OCI-M1 (cell line): ENCODE measurements at places on chromosomes 13 and 19.

GRCh38 chr13:73778242-73778864, 355.9 kb downstream of the KLF12 start:
- no peak for DNase-seq

DNA sequence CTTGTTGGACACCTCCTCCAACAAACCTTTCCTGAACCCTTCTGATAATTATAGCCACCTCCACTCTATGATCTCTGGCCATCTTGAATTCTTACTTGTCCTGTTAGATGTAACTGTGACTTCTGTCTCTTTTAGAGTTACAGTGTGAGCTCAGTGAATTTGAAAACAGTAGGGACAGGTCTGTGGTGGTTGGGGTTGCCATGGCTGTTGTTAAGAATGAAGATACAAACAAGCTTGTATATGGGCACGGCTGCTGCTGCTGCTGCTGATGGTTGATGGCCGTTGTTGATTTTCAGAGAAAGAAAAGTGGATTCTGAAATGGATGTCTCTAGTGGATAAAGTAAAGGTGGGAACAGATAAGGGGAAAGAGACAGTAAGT, 101.5 kb downstream of the STARD13 start:
- no peak for DNase-seq

- DNase-seq = no peak
Measured at GRCh38 chr19:19627621-19628500, at the start of gene LPAR2. Gene LPAR2, minus strand, starts transcription at chr19:19628220. Its CDS starts 945 bp downstream, at chr19:19627275.

GRCh38 chr19:19181488-19181998, 10.4 kb downstream of the BORCS8 start:
- DNase-seq = no peak

DNA sequence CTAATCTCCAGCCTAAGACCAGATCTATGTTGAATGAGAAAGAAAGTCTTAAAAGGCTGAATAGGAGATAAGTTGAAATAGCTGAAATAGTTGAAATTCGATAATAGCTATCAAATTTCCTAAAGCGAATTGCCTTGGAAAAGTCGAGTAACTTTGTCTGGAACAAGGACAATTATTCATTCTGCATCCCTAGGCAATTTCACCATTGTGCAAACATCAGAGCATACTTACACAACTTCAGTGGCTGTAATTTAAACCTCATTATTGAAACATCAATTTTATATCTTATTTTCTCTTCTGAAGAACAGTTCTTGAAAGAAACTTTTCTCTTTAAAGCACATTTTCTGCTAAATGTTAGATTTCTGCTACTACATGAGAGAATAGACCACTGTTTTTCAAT, 13.6 kb downstream of the TNFSF13B start:
- DNase-seq = no peak

GRCh38 chr13:50171590-50172282, 156.5 kb downstream of the KCNRG start:
- no peak for DNase-seq

GRCh38 chr13:37382146-37382545, 216.4 kb downstream of the POSTN start:
- no peak for DNase-seq

DNA sequence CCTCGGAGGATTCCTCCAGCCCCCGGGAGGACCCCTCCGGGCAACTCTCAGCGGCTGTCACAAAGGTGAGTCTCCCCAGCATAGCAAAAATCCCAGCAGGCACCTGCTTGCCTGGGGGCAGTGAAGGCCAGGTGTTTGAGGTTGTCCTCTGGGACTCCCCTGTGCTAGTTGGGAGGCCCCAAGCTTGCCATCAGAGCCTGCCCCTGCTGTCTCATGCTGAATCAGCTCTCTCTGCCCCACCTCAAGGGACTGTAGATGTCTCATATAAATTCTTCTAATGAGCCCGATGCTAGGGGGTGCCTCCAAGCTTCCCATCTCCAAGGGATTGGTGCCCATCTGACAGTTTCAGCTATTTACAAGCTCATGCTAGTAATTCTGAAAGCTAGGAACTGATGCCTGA, 53.6 kb downstream of the NWD1 start:
- no peak for DNase-seq

DNA sequence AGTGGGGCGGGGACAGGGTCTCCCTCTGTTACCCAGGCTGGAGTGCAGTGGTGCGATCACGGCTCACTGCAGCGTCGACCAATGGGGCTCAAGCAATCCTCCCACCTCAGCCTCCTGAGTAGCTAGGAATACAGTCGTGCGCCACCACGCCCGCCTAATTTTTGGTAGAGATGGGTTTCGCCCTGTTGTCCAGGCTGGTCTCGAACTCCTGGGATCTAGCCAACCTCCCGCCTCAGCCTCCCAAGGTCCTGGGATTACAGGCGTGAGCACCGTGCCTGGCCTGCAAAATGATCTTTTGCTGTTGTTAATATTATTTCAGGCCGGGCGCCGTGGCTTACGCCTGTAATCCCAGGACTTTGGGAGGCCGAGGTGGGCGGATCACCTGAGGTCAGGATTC, 621 bp upstream of the TGDS start:
- no peak for DNase-seq

GRCh38 chr13:112142401-112142930, 75.5 kb downstream of the SOX1 start:
- no peak for DNase-seq

DNA sequence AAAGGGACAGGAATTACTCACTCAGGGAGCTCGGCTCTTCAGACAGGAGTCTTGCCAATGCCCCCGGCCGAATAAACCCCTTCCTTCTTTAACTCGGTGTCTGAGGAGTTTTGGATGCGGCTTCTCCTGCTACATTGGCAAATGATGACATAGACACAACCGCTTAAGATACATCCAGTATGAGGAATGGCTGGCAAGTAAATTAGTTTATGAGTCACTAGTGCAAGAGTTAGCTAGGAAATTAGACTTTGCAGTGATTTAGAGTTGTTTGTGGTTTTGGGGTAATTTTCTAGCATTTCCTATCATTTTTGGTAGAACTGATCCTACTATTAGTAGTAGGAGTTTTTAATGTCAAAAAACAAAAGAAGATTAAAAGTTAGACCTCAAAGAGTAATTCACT, 166.2 kb downstream of the SLITRK1 start:
- no peak for DNase-seq

DNA sequence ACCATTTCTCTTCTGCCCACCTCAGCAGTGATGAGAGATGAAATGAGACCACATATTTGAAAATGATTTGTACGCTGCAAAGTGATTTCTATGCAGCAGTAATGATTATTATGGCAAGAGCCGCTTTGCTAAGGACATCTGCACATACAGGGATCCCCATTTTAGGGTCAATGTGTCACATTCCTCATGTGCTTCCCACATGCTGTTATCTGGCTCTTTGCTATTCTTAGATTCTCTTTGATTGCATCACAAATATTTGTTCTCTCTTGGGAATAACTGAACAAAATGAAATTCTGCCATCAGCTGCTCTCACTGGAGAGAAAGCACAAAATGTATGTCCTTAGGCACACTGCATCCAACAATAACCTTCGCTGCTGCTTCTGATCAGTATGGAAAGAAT, 209.5 kb upstream of the IPO5 start:
- DNase-seq = no peak

DNA sequence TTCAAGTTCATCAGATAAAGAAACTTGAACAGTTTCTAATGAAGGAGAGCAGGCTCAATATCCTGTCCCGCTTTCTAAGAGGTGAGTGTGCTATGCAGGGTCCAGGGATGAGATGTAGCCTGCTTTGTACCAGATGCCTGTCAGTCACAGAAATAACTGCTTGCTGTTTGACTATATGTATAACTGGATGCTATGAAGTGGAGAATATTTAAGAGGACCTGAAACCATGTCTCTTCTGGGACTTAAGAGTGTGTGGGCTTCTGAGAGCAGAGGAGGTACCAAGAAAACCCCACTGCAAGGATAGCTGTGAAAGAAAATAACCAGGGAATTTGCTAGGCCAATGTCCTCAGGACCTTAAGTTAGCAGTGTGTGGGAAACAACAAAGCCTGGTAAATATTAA, 246.3 kb upstream of the RFC3 start:
- no peak for DNase-seq

- DNase-seq = peak; percentile 92
Measured at GRCh38 chr19:49533551-49534488, 6.0 kb downstream of the RCN3 start.

DNA sequence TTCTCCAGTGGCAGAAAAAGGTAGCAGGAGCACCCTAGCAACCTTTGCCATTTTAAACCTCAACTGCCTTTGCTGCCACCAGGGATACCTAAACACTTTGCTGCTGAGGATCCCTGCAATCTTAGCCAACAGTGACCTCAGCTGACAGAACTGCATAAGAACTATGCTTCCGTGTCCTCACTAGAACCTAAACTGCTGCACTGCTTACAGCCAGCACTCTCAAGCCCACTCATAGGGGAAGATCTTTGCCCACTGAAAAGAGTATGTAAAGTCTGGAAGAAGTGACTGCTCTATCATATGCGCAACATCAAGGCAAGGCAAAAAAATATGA, 270.0 kb upstream of the PCDH20 start:
- DNase-seq = peak; percentile 49

GRCh38 chr19:50803633-50804419, 13.6 kb downstream of the ACP4 start:
- peak; percentile 36 for DNase-seq

DNA sequence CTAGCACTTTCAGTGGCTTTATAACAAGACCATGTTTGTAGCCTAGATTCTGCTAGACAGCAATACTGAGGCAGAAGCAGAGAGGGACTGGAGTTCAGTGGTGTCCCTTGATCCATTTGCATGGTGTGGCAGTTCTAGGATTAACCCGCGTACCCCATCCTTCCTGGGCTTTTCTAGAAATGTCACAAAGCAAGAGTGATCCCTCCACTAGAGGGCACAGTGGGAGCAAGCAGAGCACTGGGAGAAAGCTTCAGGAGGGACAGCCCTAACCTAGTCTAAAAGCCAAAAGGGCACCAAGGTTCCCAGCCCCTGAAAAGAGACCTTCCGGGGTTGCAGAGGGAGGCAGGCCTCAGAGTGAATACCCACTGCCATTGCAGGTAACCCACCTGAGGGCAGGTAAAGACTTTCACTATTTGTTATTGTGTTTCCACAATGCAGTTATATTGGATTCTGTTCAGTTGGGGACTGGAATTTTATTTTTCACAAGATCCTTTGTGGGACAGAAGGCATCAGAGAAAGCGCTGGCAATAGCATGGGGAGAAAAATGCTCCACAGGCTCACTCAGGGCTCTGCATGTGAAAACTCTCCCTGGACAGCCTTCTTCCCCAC, 170.6 kb downstream of the FLT1 start:
- DNase-seq = peak; percentile 64

- DNase-seq = no peak
Measured at GRCh38 chr13:97057176-97057575, 62.9 kb upstream of the OXGR1 start.

DNA sequence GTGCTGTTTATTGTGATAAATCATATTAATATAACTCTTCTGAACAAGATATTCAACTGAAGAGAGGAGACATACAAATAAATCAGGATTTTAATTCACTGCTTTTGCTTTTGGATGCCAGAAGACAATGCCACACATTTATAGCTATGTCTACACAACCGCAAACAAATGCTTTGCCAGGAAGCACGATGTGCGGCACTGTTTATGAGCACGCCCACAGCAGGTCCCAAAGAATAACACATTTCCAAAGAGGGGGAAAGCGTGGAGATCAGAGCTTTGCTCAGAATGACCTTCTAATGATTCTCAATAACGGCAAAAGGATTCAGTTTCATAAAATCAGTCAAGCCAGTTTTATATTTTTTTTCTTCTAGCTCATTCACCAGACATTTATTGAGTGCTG, 16.7 kb downstream of the FAM216B start:
- DNase-seq = no peak

DNA sequence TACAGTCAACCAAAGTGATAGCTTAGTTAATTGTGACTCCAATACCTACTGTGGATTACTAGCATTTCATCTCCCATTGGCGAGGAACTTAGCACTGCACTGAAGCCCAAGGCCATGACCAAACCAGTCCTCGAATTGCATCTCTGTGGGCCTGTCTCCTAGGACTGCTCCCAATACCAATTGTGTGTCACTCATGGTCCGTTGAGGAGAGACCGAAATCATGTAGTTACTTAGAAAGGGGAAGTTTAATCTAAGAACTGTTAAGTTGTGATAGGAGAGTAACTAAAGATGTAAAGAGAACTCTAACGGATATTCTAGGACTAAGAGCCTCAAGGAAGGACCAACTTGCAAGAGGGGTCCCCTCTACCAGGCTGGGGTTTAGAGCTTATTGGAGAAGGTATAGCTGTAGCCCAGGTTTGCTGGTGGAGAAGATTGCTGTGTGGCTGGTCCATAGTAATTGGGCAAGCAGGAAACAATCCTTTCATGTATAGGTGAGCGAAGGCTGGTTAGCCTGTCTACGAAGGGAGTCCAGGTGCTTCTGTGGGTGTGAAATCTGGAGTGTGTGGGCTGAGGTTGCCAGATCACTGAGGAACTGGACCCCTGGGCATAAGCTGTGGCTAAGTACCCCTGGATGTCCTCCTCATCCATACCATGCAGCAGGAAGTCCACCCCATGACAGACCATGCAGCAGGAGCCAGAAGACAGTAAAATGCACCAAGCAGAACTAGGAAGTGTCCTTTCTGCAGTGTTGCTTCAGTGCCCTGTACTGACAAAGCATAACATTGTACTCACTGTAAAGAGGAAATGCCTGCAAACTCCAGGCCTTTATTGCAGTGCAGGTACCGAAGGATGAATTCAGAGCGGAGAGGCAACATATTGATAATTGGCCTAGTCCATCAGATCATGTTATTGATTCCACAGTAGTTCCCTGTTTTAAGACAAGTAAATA, 30.8 kb downstream of the DNAJC3 start:
- peak; percentile 89 for DNase-seq

- no peak for DNase-seq
Measured at GRCh38 chr13:88459331-88459730, 788.2 kb downstream of the SLITRK5 start.

DNA sequence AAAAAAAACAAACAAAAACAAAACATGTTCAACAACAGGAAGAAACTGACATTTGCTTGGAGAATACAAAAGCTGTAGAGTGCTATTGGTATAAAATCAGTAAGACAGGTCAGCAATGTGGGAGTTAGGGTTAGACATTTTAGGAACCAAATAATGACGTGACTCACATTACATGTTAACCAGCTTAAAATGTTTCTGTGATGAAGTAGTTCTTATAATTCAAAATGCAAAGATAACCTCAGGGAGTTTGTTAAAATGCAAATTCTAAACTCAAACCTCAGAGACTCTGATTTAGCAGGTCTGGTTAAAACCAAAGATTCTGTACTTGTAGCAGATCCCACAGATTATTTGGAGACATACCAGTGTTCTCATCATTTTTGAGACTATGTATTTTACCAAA, 549.4 kb upstream of the SLITRK1 start:
- no peak for DNase-seq
